Pulmonary artery endothelial cell (primary cell): ENCODE measurements at places on chromosomes 6 and 20. TPM values are rescaled to one million over a fixed set of nuclear protein-coding genes. Genes with fewer than 3 reads are reported as not detected.

- DNase-seq: no peak
Observed at GRCh38 chr20:14332866-14333265, 4.5 kb downstream of the FLRT3 start.

DNA sequence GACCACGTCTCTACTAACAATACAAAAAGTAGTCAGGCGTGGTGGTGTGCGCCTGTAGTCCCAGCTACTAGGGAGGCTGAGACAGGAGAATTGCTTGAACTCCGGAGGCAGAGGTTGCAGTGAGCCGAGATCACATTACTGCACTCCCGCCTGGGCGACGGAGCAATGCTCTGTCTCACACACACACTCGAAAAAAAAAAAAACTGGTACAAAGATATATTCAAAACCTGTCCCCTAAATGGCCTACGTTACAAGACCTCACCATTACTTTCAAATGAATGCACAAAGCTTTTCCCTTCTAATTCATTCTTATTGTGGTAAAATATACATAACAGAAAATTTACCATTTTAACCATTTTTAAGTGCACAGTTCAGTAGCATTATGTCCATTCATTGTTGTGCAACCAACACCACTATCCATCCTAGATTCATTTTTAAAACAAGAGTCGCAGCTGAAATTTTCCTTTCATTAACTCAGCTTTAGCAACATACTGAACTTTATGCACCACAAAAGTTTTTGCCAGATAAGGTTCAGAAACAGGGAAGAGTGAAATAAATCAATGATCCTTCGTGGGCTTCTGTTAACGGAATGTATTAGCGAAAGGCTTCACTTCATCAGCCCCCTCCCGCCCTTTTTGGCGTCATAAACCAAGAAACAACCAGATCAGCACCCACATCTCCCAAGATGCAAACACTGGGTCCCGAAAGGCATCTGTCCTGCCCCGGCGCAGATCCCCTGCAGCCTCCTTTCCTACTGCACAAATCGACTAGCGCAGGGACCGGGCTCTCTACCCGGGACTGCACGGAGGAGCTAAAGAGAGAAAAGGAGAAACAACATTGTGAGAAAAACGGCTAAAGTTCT, 825 bp upstream of the FAM135A start:
- no peak for DNase-seq

The RSPH3 gene
- 1.5 and 1.6 TPM in 2 replicates for total RNA-seq

The KIF3B gene
- total RNA-seq: 31.6 and 34.3 TPM in 2 replicates
